ENCODE measurements at places on chromosomes 11 and 22.

DNA sequence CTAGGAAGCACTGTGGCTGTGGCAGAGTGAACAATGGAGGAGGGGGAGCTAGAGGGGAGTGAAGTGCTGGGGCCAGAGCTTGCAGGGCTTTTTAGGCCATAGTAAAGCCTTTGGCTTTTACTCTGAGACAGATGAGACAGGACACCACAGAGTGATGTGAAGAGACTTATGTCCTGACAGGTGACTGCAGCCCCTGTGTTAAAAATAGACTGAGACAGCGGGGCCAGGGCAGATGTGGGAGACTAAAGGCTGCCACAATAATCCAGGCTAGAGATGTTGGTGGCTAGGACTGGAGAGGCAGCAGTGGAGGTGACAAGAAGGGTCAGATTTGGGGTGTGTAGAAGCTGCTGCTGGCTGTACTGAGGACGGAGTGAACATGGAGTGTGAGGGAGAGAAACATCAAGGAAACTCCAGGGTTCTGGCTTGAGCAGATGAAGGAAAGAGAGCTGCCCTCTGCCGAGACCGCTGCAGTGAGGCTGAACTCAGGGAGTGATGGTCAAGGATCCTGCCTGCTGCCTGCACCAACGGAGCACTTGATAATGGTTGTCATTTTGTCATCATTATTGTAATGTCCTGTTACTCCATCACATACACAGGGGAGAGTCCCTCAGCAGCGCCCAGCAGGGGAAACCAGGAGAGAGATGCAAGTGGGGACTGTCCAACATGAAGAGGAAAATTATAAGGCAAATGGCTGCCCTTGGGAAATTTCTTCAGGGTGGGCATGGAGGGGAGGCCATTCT lies 27.4 kb downstream of the SLC43A1 start:
- no peak for DNase-seq

DNA sequence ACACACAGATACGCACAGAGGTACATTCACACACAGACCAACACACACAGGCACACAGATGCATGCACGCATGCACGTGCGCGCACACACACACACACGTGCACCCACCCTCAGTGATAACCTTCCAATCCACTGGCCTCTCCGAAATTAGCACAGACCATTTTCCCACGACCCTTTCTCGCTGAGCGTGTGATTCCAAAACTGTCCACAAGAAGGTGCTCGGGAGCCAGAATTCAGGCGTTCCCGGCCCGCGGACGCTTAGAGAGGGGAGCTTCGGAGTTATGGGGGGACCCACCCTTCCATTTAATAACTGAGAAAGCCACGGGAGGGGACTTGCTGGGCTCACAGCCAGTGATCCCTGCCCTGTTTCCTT lies 33.8 kb upstream of the SLC35C1 start:
- DNase-seq, result peak; percentile 78

DNA sequence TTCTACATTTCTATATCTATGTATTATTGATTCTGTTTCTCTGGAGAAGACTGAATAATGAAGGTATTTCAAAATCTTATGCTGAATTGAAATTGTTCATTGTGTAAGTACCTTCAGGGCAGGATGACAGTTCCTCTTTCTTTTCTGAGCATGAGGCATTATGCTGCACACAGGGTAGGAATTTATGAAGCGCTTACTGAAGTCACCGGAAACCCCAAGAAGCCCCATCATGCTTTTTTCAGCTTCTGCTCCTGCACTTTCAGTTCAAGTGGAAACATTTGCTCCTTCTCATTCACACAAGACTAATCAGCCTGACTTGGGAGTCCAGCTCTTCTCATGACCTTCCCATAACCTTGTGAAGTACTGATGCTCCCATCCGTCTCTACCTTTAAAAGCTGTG lies 314.7 kb upstream of the SORL1-AS1 start:
- DNase-seq, result no peak

DNA sequence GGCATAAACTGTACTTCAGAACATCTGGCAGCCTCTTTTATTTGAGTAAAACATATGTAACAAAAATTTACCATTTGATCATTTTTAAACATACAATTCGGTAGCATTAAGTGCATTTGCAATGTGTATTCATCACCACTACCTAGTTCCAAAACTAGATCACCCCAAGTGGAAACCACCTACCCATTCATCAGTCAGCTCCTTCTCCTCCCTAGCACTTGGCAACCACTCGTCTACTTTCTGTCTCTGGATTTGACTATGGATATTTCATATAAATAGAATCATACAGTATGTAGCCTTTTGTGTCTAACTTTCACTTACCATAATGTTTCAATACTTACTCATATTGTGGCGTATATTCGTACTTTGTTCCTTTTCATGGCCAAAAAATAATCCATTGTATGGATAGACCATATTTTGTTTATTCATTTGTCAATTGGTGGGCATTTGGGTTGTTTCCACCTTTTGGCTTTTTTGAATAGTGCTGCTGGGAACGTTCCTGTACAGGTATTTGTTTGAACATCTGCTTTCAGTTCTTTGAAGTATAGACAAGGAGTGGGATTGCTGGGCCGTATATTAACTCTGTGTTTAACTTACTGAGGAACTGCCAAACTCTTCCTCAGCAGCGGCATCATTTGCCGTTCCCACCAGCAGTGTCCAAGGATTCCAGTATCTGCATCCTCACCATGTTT lies 27.2 kb upstream of the ADORA2A start:
- DNase-seq, result no peak

GRCh38 chr22:49812838-49813237 lies 14.8 kb downstream of the BRD1 start:
- peak; percentile 56 for DNase-seq

GRCh38 chr11:26134481-26135355 lies 197.2 kb upstream of the ANO3 start:
- DNase-seq, result no peak

Measured in sigmoid colon (tissue), 7 donors.